ENCODE measurements at places on chromosomes 16 and 17. TPM values are rescaled to one million over a fixed set of nuclear protein-coding genes. Genes with fewer than 3 reads are reported as not detected.

DNA sequence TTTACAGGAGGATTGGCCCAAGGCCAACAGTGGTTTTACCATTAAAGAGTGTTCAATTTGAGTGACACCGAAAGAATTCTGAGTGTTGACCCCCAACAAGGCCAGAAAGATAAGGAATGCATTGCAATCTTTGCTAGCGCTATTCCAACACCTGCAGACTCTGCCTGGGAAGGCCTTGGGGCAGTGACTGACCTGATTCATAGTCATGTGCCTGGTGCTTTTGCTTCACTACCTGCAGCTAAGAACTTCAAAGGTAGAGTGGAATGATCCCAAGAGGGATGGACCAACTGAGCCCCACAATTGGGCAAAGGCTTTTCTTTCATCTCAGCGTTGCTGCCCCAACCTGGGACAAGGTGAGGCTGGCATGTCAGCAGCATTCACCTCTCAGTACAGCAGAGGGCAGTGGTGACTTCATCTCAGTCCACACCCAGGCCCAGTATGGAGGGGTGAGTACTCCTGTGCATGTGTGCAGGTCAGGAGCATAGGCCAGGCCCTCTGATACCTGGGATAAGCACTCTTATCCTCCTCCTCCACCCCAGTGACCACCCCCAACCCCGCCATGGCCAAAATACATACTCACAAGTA is 149.6 kb upstream of the GNAO1 start:
- H3K4me3 ChIP-seq, result no peak overlapping the region
- no peaks in the 10 kb centered on the region for H3K27me3 ChIP-seq
- no peak overlapping the region for H3K27ac ChIP-seq
- H3K36me3 ChIP-seq, result no peaks in the 10 kb centered on the region

DNA sequence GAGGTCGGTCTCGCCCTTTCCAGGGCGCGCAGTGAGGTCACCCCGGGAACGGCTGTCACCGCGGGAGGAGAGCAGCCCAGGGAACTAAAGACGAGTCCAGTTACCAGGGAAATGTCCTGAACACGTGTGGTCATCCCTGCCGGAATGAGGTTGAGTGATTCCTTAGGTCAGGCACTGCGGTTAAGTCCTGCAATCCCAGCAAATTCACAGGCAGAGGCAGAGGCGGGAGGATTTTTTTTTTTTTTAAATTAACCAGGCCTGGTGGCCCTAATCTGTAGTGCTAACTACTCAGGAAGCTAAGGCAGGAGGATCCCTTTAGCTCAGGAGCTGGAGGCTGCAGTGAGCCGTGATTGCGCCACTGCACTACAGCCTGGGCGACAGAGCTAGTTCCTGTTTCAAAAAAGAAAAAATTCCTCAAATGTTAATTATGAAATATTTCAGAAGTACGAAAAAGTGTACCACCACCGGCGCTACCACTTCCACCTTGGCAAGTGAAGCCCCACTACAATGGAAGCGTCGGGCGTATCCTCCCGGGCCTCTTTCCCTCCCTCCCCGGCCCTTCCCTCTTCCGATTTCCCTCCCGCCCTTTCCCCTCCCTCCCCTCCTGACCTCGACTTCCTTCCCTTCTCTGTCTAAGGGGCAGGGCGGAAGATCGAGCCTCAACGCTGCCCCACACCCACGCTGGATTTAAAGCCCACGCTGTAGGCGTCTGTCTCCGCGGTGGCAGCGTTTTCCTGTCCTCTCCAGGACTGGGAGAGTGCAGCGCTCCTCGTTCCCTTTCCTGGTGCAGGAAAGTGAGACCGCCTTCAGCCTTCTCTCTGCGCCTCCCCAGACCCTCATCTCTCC is 27.3 kb downstream of the SLFN11 start:
- H3K4me1 ChIP-seq, result peaks cover 26% of the 10 kb centered on the region
- peak; percentile 85 for DNase-seq
- peak overlapping the region; percentile 80 for H3K27ac ChIP-seq

DNA sequence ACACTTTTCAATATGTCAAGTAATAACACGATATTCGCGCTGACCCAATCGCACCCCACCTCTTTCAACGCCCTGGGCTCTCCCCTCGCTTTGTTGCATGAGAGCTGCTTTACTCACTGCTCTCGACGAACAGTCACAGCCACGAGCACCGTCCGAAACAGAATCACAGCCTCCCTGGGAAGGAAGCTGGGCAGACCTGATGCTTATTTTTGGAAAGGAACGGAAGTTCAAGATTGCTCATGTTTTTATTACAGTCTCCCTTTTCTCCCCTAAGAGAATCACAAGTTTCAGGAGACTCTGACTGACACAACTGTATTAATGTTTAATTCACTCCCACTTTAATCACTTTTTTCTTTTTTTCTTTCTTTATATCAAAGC is 67.8 kb downstream of the ANKRD11 start:
- peaks cover 5% of the 10 kb centered on the region for H3K36me3 ChIP-seq
- no peak overlapping the region for H3K4me3 ChIP-seq
- DNase-seq, result no peak
- H3K27me3 ChIP-seq, result no peaks in the 10 kb centered on the region
- H3K4me1 ChIP-seq, result peaks cover 45% of the 10 kb centered on the region
- no peak overlapping the region for H3K27ac ChIP-seq

DNA sequence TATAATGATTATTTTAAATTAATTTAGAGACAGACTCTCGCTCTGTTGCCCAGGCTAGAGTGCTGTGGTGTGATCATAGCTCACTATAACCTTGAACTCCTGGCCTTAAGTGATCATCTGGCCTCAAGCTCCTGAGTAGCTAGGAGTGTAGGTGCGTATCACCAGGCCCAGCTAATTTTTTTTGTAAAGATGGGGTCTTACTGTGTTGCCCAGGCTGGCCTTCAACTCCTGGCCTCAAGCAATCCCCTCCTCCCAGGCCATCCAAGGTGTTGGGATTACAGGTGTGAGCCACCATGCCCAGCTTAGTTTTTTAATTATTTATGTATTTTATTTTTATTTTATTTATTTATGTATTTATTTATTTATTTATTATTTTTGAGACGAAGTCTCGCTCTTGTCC is 17.9 kb downstream of the CTCF start:
- no peak for DNase-seq
- peaks cover 13% of the 10 kb centered on the region for H3K36me3 ChIP-seq
- no peak overlapping the region for H3K4me3 ChIP-seq
- no peak overlapping the region for H3K27ac ChIP-seq
- H3K4me1 ChIP-seq, result no peaks in the 10 kb centered on the region

- H3K4me1 ChIP-seq, result no peaks in the 10 kb centered on the region
- peaks cover 100% of the 10 kb centered on the region for H3K36me3 ChIP-seq
- no peak overlapping the region for H3K4me3 ChIP-seq
- no peaks in the 10 kb centered on the region for H3K27me3 ChIP-seq
Observed at GRCh38 chr17:80362428-80363119, 52.4 kb upstream of the ENDOV start.

DNA sequence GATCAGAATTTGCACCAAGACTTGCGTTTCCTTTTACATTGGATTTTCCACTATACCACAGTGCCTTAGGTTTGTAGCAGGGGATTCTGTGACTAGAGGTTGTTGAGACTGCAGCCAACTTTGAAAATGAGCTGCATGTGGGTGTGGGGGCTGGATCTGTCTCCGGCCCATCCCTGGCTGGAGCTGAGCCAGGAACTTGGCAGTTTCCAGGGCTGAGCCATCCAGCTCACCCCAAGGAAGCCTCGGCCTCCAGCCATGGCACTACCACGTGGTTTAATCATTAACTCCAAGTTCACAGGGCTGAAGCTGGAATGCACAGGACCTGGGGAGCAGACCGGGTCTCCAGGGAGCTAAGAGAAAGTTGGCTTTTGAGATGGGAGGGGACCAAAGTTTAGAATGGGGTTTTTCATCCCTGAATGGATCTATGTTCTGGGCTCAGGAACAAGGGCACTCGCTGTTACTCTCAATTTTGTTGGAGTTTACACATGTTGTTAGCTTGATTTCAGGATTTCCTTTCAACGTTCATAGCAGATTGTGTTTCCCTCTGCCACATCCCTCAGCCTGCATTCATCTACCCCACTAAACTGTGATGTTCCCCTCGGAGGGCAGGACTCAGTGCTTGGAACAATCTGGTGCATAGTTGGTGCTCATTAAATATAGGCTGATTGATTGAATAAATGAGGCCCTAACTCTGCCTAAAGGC is 42.3 kb upstream of the HNF1B start:
- H3K36me3 ChIP-seq, result no peaks in the 10 kb centered on the region
- no peaks in the 10 kb centered on the region for H3K4me1 ChIP-seq
- H3K4me3 ChIP-seq, result no peak overlapping the region
- no peak for DNase-seq
- no peak overlapping the region for H3K27ac ChIP-seq
- peaks cover 48% of the 10 kb centered on the region for H3K27me3 ChIP-seq

GRCh38 chr16:24972608-24973220 is 42.5 kb downstream of the ARHGAP17 start:
- no peak overlapping the region for H3K4me3 ChIP-seq
- no peaks in the 10 kb centered on the region for H3K27me3 ChIP-seq
- no peak overlapping the region for H3K27ac ChIP-seq
- peaks cover 89% of the 10 kb centered on the region for H3K36me3 ChIP-seq
- no peak for DNase-seq

SLC35B1 gene
- 38.9 TPM for total RNA-seq
